ENCODE measurements at places on chromosomes 11 and 22.

DNA sequence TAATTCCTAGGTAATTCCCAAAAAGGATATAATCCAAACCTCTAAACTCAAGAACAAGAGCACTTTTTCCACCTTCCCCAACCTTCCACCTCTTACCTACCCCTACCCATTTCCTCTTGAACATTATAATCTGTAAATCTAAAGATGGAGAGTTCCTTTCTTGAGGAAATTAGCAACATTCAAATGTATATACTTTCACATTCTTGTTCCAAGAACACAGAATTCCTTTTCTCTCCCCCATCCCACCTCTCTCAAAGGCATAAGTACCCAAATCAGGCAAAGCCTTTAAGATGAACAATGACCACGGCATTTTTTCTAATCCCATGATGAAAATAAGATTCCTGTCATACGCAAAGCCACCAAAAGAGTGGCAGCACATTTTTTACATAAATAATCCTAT, 18.3 kb downstream of the RRAS2 start:
- no peak for DNase-seq

DNA sequence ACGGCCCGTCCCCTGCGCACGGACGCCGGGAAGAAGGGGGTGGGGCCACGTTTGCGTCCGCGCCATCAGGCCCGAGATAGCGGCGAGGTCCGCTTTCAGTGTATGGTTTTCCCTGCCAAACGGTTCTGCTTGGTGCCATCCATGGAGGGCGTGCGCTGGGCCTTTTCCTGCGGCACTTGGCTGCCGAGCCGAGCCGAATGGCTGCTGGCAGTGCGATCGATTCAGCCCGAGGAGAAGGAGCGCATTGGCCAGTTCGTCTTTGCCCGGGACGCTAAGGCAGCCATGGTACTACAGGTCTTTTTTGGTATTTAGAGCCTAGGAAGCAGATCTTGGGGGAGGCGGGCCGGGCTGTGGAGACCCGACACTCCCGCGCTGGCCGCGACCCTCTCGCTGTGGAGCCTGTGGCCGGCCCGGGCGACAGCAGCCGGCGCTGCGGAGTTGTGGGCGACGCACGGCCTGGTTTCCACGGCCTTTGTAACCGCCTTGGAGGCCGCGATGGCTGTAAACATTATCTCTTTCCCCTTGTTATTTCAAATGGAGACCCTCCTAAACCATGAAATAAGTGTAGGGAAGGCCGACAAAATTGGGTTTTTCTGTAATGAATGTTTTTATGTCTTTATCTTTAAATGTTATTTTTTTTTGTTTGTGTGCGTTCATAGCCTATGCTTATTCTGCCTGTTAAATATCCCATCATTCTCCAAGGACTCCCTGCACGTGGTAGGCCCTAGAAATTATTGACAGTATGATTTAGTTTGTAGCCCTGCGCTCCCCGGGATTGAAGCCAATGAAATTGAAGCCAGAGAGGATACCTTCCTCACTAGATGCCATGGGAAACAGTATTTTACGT, at the start of gene AASDHPPT:
TSS of gene AASDHPPT (plus strand) at position 54 of the 847 bp plus-strand sequence. CDS start at position 103, 49 bp downstream.
- DNase-seq, result no peak

DNA sequence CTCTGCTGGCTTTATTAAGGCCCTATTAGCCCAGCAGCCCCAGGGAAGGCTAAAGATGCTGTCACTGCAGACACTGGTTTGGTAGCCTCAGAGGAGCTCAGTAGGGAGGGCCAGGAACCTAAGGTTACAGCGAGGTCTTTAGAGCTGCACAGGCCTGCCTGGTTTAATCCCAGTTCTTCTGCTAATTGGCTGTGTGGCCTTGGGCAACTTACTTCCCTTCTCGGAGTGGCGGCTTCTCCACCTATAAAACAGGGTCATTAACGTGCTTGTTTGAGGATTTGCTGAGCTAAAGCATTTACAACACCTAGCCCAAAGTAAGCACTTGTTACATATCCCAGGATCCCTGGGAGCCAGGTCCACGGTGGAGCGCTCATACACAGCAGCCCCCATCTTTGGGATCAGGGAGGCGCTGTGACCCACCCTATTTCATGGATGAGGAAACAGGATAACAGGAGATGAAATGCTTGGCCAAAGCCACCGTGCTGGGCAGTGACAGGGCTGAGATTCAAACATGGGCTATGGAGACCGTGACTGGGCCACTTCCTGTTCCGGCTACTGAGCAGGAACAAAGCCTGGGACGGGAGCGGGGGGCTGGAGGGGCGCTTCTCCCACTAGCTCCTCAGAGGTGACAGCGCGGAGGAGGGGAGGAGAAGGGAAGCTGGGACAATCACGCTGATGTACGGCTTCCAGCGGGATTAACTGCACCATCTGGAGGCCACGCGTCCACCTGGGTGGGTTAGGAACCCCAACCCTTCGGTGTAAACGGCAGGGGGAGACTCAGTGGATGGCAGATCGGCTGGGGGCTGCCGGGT, 61.5 kb downstream of the IGLL1 start:
- no peak for DNase-seq

- no peak for DNase-seq
Measured at GRCh38 chr11:18972336-18972735, 33.1 kb upstream of the MRGPRX1 start.

DNA sequence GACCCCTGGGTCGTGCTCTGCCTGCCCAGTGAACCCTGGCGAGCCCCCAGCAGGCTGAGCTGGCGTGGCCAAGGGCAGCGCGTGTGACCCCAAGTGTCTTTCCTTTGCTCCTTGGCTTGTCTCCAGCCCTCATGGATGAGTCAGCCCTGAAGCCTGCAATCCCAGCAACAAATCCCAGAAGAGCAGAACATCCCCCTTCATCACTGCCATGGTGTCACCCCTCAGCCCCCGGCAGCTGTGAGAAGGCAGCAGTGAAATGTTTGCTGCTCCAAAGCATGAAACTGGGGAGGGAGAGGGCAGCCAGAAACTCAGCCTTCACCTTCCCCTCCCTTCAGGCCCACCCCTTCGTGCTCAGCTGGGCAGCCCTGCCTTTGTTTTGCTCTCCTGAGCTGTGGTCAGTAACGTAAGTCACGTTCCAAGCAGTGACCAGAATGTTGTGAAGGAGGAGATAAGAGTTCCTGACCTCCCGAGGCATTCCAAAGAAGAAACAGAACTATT, 29.8 kb downstream of the ADAMTS15 start:
- no peak for DNase-seq

- no peak for DNase-seq
Measured at GRCh38 chr11:11987503-11988022, 20.9 kb downstream of the DKK3 start.

Measured in stimulated activated naive CD4-positive, alpha-beta T cell (primary cell).